ENCODE measurements at places on chromosomes 11 and 22.

DNA sequence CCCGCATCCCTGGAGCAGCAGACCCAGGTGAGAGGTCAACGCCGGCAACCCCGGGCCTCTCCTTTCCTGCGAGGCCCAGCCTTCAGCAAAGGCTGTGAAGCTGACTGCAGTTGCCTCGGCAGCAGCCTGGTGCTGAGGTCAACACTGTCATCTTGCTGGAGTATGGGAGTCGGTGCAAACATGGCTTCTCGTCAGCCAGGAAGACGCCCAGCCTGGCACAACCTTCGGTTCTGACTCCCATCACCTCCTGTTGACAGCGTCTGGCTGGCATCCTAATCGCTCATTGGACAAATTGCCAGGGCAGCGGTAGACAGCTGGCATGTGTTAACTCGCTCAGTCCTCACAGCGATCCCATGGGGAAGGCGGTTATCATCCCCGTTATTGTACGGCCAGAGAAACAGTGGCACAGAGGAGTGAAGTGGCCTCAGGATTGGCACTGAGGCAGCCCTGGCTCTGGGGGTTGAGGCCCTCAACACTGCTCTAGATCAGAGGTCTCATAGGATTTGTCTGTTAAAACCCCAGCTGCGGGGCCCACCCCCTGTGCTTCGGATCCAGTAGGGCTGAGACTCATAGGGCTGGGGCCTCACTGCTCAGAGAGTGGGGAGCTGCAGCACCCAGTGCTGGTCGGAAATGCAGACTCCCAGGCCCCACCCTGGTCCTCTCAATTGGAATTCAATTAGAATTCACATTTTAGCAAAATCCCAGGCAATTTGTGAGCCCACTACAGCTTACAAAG, 39.3 kb upstream of the TP53I11 start:
- DNase-seq: no peak

DNA sequence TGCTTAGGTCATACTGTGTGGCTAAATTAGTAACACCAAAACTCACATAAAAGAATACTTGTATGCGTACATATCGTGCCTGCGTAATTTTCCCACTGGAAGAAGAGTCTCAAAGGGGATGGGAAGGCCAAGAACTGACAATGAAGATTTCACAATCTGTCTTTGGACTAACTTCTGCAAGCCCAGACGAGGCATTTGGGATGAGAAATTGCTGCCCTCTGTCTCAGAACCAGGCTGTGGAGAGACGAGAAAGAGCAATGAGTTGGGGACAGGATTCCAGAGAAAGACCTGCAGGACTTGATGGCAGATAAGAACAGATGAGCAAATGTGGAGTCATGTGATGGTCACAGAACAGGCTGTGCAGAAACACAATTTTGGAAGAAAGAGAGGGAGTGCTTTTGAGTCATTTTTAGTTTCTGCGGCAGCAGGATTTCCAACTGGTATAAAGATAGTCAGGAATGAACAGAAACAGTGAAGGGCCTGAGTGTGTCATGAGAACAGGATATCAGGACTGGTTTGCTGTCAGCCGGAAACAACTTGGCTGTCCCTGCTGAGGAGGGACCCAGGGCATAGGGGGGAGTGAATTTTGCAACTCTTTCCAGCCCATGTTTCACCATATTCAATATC, 82.7 kb upstream of the CTSC start:
- no peak for DNase-seq

GRCh38 chr11:75812542-75813040, 2.4 kb upstream of the UVRAG start:
- no peak for DNase-seq

- no peak for DNase-seq
These were observed 154.3 kb downstream of the ADAMTS15 start for GRCh38 chr11:130602641-130603334.

DNA sequence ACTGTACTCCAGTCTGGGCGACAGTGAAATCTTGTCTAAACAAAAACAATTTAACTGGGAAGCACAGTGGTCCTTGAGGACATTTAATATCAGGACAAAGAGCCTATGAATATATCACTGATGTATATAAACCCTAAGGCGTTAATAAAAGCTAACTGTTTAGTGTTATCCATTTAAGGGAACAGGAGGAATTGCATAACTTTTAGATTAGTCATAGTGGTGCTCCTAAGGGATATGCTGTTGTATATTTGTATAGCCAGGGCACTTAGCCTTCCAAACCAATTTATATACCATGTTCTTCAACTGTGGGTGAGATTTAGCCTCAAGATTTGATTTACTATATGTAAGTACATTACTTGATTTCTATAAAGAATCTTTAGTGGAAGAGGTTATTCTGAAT, 3.0 kb upstream of the CHEK1 start:
- DNase-seq: no peak

- no peak for DNase-seq
These were observed 58.0 kb upstream of the CCND1 start for GRCh38 chr11:69582756-69583467.

DNA sequence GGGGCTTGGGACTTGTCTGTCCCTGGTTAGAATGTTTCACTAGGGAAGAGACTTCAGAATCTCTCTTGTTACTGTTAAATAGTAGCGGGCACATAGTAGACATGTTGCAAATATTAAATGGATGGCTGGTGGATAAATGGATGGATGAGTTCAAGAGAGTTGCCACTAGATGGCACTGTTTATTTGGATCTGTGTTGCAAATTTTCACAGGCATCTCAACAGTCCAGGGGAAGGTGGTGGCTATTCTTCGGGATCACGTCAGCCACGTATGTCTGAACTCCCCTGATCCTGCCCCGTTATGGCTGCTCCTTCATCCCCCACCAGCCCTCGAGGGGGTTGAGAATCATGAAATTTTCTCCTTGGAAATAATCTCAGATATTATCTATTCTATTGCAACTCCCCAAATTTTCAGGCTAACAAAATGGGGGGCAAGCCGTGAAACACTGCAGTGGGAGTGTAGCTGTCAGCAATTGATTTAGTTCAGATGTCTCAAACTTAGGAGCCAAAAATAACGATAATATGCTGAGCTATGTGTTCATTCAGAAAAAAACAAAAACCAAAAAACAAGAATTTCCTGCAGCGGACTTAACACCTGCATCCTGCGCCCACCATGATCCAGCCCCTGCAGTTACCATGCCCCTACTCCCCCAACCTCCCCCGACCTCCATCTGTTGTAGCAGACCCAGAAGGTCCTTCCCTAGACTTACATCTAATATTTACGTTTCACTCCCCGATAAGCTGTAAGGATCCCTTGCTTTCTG, 29.1 kb upstream of the BIRC3 start:
- DNase-seq: peak; percentile 41

GRCh38 chr11:110249766-110250165, 46.6 kb downstream of the RDX start:
- DNase-seq: no peak

GRCh38 chr11:23336961-23337360, 476.7 kb upstream of the CCDC179 start:
- no peak for DNase-seq

DNA sequence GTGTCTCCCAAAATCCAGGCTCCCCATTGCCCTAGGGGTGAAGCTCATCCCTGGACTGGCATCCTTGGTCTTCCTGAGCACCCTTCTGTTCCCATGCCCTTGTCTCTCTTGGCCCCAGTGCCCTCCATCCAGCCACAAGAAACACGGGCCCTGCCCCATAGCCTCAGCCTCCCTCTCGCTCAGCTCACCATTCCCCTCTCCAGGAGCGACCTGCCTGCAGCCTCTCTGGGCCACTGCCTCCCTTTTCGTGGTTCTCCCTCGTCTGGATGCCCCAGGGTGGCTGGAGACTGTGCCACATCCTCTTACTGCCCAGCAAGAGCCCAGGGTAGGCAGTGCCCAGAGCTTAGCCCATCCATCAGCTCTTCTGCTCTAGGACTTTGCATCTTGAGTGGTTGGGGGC, 532.1 kb downstream of the TBC1D22A start:
- DNase-seq: no peak

DNA sequence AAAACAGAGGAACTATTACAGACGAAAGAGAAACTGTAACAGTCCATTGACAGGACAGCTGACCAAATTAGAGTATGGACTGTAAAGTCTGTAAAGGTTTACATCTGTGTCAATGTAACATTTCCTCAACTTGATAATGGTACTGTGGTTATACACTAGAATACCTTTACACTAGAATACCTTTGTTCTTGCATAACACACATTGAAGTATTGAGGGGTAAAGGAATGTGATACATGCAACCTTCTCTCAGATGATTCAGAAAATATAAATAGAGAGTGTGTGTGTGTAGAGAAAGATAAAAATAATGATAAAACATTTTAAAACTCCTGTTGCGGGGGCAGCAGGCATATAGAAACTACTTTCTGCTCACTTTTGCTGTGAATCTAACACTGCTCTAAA, 5.6 kb upstream of the EEF1G start:
- DNase-seq: no peak

DNA sequence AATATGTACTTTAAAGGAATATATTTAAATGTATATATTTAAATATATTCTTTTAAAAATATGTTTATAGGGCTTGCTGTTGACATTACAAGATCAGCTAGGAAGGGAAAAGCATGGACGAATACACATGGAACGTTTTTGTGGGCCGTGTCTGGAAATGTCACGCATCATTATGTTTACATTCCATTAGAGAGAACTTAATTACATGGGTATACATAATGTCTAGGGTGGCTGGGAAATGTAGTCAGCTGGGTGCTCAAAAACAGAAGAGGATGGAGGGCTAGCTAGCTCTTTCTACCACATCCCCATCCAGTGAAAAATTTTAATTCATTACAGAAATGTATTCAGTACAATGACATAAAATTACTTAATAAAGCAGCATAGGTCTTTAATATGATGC, 371.2 kb downstream of the DYNC2H1 start:
- DNase-seq: no peak

DNA sequence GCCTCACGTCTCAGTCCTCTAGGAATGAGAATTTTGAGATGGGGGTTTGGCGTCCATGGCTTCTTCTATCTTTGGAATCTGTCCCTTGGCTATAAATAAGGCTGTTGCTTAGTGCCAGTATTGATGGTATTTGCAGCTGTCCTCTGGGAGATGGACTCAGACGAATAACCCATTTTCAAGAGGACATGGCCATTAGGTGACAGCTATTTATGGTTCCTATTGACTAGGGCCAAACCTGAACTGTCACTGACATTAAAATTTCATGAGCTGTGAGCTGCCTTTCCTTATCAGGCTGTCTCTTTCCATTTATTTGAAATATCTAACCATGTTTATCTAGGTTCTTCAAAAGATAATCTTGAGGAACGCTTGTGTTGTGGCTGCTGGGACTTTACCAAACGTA, 92.7 kb downstream of the NAV2 start:
- no peak for DNase-seq

GRCh38 chr11:83175815-83176214, 17.7 kb upstream of the ANKRD42 start:
- DNase-seq: no peak

DNA sequence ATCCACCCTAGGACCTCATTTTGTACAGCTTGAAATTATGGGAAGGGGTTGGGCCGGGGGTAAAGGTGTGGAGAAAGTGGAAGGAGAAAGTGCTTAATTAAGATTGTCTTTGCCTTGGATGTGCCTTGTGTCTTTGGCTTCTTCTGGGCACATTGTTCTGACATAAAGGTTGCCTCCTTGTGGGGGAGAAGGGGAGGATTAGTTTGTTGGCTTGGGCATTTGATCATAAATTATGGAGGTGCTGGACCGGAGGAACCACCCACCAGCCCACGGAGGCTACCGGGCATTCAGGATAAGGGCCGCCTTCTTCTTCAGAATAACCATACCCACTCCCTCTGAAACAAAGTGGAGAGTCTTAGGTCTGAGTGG, 1.3 kb downstream of the PAFAH1B2 start:
- no peak for DNase-seq

DNA sequence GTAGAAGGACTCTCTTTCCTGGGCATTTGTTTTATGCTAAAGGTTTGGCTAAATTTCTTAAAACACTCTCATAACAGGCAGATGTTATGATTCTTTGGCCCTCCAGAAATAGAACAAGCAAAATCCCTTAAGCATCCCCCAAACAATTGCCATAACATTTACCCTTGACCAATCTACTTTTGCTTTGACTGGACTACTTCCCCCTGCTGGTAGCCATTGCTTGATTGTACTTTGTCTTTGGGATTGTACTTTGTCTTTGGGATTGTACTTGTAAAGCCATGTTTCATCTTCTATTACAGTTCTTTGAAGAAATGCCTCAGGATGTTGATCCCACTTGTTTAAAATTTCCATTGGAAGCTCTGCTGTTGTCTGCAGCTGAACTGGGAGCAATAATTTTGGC, 53.3 kb upstream of the GLYAT start:
- DNase-seq: no peak

GRCh38 chr11:15378941-15379340, 264.2 kb downstream of the INSC start:
- no peak for DNase-seq

- DNase-seq: no peak
These were observed 20.8 kb downstream of the FADS3 start for GRCh38 chr11:61870541-61871031.

DNA sequence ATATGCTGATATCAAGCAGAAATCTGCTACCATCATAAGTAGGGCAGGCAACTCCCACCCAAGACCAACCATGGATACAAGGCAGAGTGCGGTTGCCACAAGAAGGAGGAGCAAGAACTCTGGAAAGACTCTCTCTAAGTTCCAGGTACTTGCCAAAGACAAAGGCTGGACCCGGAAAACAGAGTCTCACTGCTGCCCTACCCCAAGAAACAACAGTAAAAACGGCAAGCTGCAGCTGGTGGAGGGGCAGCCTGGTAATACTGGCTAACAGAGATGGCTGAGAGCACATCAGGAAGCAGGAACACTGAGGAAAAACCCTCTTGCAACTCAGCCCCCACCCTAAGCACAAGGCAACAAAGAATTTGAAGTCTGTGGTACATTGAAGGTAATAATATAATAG, 27.7 kb upstream of the NXPE2 start:
- no peak for DNase-seq

DNA sequence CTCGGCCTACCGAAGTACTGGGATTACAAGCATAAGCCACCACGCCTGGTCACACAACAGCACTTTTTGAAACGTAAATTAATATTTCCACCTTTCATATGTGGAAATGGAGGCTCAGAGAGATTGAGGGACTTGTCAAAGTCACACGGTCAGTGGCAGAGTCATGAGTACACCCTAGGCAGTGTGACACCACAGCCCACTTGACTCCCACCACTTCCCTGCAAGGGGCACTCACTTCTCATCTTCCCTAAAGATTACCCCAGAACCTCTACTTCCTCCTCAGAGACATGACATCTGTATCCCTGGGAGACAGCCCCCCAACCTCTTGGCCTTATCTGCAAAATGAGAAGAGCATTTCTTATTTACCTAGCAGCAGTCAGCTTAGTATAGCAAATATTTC, 16.5 kb upstream of the MYOD1 start:
- no peak for DNase-seq

Measured in brain pericyte (primary cell).